Natural killer cell treated with Interleukin-12 subunit alpha and Interleukin-12 subunit beta and Interleukin-15 and Interleukin-18, amount 100 ng/mL, for 72 hours (primary cell): ENCODE measurements at places on chromosomes 1 and 21. TPM values are rescaled to one million over a fixed set of nuclear protein-coding genes. Genes with fewer than 3 reads are reported as not detected.

The LPAR3 gene
- total RNA-seq, result 0.90 TPM

The SETDB1 gene
- total RNA-seq, result 73.6 TPM

The RHD gene
- total RNA-seq, result not detected

The LYPD8 gene
- total RNA-seq, result not detected

The TRIM45 gene
- total RNA-seq, result 1.6 TPM

DNA sequence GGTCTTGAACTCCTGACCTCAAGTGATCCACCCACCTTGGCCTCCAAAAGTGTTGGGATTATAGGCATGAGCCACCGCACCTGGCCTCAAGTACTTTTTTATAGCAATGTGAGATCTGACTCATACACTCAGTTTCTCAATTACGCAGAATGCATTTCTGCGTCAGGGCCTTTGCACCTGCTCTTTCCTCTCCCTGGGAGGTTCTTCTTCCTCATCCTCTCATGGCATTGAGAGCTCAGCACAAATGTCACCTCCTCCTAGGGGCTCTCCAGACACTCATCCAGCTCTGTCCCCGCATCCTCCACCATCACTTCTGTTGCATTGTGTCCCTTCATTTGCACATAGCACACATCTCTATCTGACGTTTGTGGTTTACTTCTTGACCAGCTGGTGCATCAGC lies 418.8 kb downstream of the PTPRU start:
- peaks cover 26% of the 10 kb centered on the region for H3K27me3 ChIP-seq
- H3K36me3 ChIP-seq, result no peaks in the 10 kb centered on the region
- DNase-seq, result peak; percentile 32

- no peak for DNase-seq
- peaks cover 2% of the 10 kb centered on the region for H3K27me3 ChIP-seq
- no peaks in the 10 kb centered on the region for H3K36me3 ChIP-seq
- no peaks in the 10 kb centered on the region for H3K4me1 ChIP-seq
- H3K4me3 ChIP-seq, result no peak overlapping the region
Observed at GRCh38 chr1:193846876-193847604, 660.6 kb upstream of the B3GALT2 start.

DNA sequence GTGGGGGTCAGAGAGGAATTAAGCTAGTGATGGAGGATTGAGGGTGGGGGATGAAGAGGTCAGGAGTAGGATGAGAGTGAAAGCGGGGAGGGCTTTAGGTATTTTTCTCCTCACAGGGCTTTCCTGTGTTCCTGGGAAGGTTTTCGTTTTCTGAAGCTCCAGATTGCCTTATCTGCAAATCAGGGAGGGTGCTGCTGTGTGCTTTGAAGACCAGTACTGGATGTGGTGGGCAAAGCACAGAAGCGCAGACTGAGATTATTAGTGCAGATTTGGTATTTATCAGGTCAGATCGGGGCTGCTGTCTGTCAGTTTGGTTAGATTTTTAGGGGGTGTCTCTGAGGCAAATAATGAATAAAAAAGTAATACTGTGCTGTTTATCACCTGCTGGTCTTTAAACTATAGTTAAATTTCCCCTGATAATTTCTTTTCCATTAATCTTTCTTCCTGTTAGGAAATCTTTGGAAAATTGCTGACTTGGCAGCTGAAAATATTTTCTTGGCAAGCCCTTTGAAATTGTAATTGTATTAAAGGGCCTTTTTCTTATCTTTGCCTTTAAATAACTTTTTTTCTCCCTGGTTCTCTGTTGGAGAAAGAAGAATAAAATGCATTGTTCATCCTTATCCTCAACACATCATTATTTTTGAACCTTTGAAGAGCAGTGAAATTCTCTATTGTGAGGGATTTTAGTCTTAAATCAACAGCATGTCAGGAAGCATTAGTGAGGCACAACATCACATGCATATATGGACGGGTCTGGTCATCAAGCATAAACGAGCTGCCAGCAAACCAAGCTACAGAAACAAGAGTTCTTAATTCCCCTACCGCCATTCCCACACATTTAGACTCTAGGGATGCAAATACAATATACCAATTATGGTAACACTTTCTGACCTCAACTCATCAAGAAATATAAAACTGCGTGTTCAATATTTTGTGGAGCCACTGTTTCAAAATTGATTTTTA lies 139.6 kb downstream of the S1PR1 start:
- H3K27me3 ChIP-seq, result no peaks in the 10 kb centered on the region
- peaks cover 16% of the 10 kb centered on the region for H3K4me1 ChIP-seq
- no peak overlapping the region for H3K27ac ChIP-seq
- DNase-seq, result no peak

DNA sequence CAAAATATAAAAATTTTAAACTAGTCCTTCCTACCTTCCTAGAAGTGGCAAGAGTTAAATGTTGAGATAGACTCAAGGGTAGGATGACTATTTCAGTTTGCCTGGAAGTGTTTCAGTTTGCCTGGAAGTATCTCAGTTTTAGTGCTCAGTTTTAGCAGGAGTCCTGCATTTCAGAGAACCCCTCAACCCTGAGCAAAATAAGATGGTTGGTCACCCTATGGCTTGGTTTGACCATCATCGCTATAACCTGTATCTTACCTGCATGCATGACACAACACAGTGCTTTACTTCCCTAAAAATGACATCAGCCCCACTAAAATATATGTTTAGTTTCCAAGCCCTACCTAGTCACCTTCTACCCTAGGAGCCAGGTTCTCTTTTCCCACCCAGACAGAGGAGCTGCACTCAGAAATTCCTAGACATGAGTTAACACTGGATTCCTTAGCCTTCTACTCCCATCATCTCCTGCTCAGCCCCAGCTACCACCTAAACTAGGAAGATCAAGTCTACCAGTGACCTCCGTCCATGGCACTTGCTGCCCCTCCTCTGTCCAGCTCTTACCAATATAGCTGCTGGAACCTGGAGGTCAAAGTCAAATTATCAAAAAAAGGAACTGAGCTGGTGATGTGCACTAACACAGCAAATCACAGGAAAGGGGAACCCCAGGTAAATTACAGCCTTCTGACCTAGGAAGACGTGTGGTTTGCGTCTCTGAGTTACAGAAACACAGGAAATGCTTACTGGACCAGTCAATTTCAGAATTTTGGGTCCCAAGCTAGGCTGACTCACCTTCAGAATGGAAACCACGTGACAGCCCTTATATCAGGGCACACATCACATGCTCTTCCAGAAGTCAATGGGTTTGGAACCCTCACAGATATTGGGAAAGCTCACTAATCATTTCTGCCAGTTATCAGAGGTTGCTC lies 2.2 kb upstream of the G0S2 start:
- peaks cover 12% of the 10 kb centered on the region for H3K36me3 ChIP-seq
- H3K4me1 ChIP-seq, result peaks cover 36% of the 10 kb centered on the region
- H3K27ac ChIP-seq, result peak overlapping the region; percentile 49

GRCh38 chr1:74517599-74518051 lies 5.2 kb upstream of the LRRC53 start:
- H3K4me1 ChIP-seq, result no peaks in the 10 kb centered on the region
- no peak for DNase-seq
- H3K36me3 ChIP-seq, result no peaks in the 10 kb centered on the region

GRCh38 chr1:212553676-212554075 lies 54.9 kb upstream of the ATF3 start:
- peaks cover 4% of the 10 kb centered on the region for H3K36me3 ChIP-seq
- H3K27me3 ChIP-seq, result peaks cover 29% of the 10 kb centered on the region
- no peak overlapping the region for H3K4me3 ChIP-seq
- peaks cover 2% of the 10 kb centered on the region for H3K4me1 ChIP-seq
- DNase-seq, result no peak

GRCh38 chr1:236181059-236181458 lies 38.7 kb downstream of the GPR137B start:
- H3K27ac ChIP-seq, result no peak overlapping the region
- no peaks in the 10 kb centered on the region for H3K27me3 ChIP-seq
- no peaks in the 10 kb centered on the region for H3K36me3 ChIP-seq
- DNase-seq, result no peak
- no peak overlapping the region for H3K4me3 ChIP-seq
